CMK (cell line): ENCODE measurements at places on chromosomes 5 and 9.

DNA sequence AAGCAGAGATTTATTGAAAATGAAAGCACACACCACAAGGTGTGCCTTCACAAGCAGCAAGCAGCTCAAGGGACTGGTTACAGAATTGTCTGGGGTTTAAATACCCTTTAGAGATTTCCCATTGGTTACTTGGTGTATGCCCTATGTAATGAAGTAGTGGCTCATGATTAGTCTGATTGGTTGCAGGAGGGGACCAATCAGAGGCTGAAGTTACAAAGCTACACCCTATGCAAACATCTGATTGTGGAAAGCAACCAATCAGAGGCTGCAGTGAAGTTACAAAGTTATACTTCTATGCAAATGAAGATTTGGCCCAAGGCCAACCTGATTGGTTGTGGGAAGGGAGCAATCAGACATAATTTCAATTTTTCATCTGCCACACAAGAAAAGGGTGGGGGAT, 119.9 kb downstream of the C9orf152 start:
- DNase-seq = no peak

DNA sequence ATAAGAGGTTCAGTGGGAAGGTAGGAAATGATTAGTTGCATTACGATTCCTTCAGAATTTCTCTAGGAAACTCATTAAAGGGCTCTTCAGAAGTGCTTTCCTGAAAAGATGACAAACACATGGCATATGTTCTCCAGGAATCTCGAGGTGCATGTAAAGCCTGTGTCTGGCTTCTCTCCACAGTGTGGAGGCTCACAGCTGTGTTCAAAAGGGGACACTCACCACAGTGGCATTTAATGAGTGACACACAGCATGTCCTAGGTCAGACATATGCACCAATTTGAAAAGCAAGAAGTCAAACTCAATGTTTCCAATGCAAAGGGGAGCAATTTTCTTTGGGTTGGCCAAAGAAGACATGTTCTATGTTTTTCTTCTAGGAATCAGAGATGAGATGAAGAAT, 976.9 kb downstream of the MAT2B start:
- no peak for DNase-seq

DNA sequence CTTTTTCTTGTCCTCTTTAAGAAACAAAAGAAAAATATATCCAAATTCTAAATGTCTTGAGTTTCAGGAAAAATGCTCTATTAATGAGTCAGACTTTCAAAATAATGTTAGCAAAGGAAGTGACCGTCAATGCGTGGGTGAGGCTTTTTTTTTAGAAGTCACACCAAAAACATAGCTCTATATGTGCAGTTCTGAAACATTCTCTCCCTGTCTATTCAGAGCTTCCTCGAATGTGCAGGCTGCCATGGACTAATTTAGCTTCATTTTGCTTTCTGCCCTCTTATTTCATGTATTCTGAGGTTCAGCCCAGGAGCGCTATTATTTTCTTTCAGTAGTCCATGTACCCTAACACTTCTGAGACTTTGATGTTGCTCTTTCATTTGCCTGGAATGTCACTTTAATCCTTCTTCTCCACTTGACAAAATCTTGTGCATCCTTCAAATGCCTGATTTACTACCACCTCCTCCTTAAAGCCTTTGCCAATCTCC, 72.5 kb upstream of the RASA1 start:
- DNase-seq = no peak

- no peak for DNase-seq
Measured at GRCh38 chr5:4929092-4929655, 211.0 kb upstream of the ADAMTS16 start.

GRCh38 chr9:123712399-123712798, 217.5 kb downstream of the DENND1A start:
- DNase-seq = no peak
